Stimulated activated CD8-positive, alpha-beta memory T cell treated with anti-CD3 and anti-CD28 coated beads, Interleukin-12 subunit alpha, Interleukin-12 subunit beta, amount 100 ng/mL, for 1 hour (primary cell): ENCODE measurements at places on chromosomes 12 and 14.

DNA sequence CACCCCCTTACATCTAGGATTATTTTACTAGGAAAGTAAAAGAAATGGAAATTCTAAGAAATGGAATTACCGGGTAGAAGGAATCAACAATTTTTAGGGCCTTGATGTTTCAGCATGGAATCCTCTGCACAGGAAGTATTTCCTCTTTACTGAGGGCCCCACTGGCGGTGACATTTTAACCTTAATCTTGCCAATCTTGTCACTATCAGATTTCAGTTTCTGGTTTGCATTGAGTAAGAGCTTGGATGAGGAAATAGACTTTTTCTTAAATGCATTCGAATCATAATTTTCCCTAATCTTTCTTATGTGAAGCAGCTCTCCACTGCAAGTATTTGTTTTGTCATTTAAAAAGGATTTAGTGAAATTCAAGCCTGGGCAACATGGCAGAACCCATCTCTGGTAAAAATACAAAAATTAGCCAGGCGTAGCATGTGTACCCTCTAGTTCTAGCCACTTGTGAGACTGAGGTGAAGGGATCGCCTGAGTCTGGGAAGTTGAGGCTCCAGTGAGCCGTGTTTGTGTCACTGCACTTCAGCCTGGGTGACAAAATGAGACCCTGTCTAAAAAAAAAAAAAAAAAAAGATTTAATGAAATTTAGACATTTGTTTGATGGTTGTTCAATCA is 40.7 kb downstream of the TPCN1 start:
- no peak for DNase-seq

GRCh38 chr12:57548488-57548887 is 1.4 kb upstream of the KIF5A start:
- no peak for DNase-seq

- no peak for DNase-seq
These were observed 16.0 kb downstream of the MEG3 start for GRCh38 chr14:100841761-100842403.

- no peak for DNase-seq
These were observed 661.8 kb downstream of the DIO2 start for GRCh38 chr14:79549515-79549914.

- no peak for DNase-seq
These were observed 9.0 kb downstream of the KCTD10 start for GRCh38 chr12:109467978-109468676.

DNA sequence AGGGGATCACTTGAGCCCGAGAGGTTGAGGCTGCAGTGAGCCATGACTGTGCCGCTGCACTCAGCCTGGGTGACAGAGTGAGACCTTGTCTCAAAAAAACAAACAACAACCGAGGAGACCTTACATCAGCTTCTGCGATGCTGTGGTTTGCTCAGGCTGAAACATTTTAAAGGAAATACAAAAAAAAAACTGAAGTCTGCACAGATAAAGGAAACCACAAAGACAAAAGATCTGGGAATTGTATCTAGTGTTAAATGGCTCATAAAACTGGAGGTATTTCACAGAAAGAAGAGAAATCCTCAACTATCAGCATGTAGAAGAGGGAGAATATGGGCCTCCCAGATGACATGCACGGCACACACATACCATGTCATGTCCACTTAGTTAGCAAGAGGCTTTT is 60.3 kb upstream of the VPS33A start:
- no peak for DNase-seq

DNA sequence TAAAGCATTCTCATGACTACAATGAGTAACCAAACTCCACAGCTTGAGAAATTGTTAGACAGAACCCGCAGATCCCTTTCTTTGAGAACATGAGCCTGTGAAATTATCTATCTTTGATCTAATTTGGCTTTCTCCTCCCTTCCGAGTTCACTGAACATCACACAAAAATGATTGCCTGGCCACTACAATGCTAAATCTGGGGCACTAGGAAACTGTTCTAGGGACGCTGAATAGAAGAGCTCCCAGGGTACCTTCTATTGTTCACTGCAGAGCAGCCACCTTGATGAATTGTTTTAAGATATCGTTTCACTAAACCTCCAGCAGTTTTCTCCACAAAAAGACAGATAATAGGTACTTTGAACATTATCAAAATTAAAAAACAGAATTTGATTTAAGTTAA is 47.5 kb downstream of the SINHCAF start:
- no peak for DNase-seq

GRCh38 chr12:23699031-23699430 is 250.4 kb downstream of the SOX5 start:
- DNase-seq = no peak

DNA sequence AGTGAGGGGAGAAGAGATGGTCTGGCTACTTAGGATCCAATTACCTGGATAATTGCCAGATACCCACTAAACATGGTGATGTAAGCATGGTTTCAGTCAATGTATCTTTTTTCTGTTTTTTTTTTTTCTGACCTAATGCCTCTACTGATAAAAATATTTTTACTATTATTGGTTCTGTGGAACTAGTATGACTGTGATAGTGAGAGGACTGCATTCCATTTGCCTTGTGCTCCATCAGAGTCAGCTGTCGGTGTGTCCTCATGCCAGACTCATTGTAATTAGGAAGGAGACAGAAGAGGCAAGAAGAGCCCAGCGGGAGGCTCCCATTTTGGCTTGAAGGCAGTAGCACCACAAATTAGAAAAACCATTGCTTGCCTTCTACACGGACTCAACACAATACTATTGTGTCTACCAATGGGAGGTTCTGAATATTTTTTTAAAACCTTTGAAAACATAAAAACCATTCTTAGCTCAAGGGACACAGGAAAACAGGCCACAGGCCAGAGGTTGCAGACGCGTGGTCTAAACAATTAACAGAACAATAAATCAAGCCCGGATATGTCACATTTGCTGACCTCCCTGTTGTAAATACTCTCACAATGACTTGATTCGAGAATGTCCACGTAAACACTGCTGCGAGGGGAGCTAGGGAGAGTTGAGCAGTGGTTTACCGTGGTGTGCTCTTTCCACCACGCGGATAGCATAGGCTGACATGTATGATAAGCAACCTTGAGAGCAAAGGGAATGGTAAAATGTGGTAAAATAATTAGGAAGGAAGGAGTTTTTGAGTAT is 13.5 kb upstream of the DCP1B start:
- no peak for DNase-seq

GRCh38 chr14:75494896-75495295 is 27.4 kb upstream of the BATF start:
- no peak for DNase-seq

GRCh38 chr14:32201193-32201815 is 541 bp upstream of the RNU6-7 start:
- peak; percentile 54 for DNase-seq

GRCh38 chr14:59254146-59254910 is 65.9 kb downstream of the DAAM1 start:
- no peak for DNase-seq

GRCh38 chr12:49355913-49356312 is 9.2 kb downstream of the DNAJC22 start:
- no peak for DNase-seq

DNA sequence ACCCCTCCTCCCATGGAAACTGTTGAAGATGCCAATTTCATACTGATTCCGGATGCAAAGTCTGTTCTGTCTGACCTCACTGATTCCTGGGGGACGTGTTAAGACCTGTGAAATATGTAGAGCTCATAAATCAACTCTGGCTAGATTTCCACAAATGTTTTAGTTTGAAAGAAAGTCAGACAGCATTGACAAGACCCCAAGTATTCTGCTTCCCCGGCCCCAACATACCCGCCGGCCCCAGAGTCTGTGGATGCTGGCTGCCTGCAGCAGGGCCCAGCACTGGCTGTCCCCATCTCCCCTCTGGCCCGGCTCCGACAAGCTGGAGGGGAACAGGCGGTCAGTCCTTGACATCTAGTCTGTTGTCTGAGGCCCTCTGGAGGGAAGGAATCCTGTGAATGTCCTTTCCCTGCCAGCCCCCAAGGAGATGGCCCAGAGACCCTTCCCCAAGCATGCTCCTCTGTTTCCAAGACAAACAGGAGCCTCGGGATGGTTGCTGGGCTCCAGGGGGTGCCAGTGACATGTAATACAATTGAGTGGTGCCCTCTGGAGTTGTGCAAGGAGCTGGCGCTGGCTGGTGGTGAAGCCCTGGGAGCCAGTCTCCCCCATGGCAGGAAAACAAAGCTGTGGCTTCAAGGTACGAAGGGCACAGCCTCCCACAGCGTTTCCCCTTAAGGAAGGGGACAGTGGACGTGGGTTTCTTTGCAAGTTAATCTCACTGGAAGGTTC is 22.3 kb downstream of the FBLN5 start:
- no peak for DNase-seq

DNA sequence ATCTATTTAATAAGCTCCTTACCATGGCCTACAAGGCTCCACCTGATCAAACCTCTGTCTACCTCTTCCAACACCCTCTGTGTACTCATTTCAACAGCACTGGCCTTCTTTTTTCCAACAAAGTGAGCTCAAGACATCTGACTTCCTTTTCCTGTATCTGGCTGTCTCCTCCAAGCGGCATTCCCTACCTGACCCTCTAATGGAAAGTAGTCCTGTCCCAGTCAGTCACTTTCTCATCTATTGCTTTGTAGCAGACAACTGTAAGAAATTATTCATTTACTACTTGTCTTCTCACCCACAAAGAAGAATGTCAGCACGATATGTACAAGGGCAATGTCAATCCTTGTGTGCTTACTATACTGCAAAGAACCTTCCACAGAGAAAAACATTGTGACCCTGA is 149.6 kb downstream of the MED13L start:
- no peak for DNase-seq

GRCh38 chr12:90027889-90028634 is 319.4 kb upstream of the ATP2B1 start:
- DNase-seq = no peak

DNA sequence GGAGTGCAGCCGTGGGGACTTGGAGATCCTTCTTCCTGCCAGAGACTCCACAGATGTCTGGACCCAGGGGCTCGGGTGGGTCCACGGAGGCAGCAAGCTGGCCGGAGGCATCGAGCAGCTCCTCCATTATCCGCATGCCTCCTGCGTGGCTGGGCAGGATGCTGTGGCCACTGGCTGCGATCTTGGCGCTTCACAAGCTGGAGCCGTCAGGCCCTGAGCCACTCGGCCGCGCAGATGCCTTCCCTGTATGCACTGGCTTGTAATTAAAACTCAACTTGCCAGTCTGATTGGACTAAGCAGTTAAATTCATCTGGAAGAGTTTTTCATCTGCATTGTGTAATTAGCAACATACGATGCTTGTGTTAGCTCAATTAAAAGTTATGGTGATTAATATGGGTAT is 151.5 kb downstream of the AACS start:
- DNase-seq = no peak

DNA sequence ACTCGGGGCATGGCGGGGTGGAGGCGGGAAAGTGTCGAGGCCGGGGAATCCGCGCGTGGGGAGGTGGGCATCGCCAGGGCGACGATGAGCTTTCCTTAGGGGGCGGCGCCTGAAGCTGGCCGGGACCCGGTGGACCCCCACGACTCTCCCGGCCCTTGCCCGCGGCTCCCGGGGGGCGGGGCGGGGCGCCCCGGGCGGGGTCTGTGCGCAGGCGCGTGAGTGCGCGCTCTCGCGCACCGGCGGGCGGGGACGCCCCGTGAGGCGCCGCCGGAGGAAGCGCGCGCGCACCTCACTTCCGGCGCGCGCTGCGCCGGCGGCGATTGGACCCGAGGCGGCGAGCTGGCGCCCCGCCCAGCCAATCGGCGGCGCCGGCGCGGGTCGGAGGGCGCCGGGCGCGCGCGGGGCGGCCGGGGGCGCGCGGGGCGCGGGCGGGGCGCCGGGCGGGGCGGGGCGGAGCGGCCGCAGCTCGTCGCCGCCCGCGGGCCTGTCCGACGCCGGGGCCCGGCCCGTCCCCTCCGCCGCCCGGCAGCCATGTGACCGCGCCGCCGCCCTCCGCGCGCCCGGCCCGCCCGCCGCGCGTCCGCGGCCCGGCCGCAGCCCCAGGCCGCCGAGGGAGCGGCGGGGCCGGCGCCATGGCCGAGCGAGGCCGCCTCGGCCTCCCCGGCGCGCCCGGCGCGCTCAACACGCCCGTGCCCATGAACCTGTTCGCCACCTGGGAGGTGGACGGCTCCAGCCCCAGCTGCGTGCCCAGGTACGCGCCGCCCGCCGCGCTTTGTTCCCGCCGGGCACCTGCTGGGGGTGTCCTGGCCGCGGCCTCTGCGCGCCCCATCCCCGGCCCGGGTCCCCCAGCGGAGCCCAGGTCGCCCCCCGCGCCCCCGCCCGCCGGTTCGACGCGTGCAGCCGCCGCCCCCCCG is at the start of gene PACS2:
PACS2 (plus strand) TSS at position 462 of the 914 bp plus-strand sequence; CDS start at position 633, 171 bp downstream.
- peak; percentile 49 for DNase-seq

DNA sequence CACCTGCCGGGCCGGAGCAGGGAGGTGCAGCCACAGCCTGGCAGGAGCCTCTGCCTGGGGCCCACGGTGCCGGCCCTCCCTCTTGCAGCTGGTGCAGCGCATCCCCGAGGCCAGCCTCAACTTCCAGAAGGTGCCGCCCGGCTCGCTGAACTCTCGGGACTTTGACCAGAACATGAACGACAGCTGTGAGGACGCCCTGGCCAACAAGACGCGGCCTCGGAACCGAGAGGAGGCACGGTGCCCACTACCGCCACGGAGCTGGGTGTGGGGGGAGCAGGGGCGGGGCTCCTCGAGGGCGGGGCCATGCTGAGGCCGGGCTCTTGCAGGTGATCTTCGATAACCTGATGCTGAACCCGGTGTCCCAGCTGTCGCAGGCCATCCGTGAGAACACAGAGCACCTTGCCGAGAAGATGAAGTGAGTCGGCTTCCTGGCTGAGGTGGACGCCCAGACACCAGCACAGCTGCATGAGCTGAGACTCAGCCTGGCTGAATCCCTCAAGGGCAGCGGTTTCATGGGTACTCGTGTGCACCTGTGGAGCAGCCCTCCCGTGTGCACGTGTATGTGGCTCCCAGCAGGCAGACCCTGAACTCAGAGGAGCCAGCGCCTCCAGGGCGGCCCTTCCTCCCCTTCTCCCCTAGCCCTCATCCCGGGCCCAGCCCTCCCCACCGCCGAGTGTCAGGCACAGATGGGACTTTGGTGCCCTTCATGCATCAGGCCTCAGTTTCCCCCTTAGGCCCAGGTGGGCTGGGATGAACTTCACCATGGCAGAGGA is 28.6 kb downstream of the CEP170B start:
- no peak for DNase-seq

DNA sequence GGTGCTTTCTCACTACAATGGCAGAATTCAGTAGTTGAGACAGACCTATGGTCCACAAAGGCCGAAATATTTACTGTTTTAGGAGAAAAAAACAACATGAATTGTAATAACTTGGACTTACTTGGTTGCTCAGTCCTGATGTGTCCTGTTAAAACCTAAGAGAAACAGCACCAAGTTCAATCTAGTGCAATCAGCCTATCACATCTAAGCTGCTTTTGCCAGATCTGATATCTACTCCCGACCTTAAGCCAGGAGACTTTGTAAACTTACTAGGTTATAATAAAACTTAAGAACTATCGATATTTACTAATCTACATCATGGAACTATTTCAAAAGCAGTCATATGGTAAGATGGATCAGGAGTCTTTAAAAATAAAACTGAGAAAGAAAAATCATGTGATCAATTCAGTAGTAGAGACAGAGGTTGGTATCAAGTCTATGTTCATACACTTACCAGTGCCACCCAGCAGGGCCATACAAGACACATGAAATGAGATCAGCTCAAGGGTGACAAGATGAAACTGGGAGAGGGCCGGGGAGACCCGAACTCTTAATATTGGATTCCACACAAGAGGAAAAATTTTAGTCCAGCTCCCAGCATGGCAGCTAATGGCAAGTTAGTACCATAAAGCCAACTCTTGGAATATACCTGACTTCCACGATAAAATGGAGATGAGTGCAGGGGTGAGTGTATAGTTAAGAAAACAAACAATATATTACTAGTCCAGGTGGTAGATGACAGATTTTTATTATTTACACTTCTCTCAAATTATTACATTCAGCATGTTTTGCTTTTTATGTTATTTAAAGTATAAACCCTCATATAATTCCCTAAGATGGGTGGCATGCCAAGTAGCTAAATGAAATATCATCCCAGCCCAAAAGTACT is 27.5 kb downstream of the NUDT4 start:
- DNase-seq = no peak
